ENCODE measurements at places on chromosomes 5 and 9.

DNA sequence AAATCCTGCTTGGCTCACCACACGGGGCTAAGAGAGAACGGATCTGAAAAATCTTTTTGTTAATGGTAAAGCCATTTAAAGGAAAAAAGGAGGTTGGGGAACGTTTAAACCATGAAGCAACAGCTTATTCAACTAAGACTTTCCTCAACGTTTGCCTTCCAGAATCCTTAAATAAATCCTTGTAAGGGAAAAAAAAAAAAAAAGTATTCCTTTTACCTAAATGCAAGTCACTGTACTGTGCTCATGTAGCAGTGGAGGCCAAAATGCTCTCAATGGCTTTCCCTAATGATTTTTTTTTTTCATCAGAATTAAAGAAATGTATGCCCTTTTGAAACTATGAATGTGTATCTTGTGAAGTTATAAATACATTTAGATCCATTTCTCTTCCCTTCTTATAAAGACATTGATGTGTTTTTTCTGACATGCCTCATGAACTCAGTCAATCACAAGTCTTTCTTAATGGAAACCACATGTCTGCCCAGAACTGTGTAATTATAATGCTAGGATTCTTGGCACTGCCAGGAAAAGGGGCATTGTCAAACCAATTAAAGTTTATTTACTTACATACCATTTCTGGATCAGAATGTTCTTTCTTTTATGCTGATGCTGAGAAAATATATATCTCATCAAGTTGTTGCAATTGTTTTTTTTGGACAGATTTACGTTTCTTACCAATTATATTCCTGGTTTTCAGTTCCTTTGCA, 107.5 kb downstream of the EBF1 start:
- DNase-seq, result no peak

DNA sequence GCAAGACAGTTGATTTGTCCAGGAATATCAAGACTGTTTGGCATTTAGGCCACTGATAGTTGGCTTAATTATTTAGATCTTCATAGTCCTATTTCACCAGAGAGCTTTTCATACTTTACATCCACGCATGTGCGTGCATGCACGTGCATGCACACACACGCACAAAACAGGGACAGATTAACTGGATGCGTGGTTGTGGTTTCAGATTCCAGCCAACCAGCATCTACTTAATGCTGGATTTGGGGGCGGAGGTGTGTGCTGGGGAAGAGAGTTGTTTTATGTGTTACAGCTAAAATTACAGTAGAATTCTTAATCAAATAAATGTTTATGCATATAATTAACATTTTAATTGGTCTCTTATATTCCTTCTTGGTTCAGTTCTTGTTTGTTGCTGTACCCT, 7.3 kb downstream of the RNF14 start:
- no peak for DNase-seq

GRCh38 chr9:13915591-13916301, 398.2 kb downstream of the NFIB start:
- DNase-seq, result no peak

GRCh38 chr5:170363671-170364070, 25.5 kb downstream of the KCNMB1 start:
- DNase-seq, result no peak

- DNase-seq, result no peak
Observed at GRCh38 chr9:128082151-128082550, 14.1 kb downstream of the SLC25A25 start.

GRCh38 chr5:90655423-90655822, 96.8 kb downstream of the ADGRV1 start:
- DNase-seq, result no peak

DNA sequence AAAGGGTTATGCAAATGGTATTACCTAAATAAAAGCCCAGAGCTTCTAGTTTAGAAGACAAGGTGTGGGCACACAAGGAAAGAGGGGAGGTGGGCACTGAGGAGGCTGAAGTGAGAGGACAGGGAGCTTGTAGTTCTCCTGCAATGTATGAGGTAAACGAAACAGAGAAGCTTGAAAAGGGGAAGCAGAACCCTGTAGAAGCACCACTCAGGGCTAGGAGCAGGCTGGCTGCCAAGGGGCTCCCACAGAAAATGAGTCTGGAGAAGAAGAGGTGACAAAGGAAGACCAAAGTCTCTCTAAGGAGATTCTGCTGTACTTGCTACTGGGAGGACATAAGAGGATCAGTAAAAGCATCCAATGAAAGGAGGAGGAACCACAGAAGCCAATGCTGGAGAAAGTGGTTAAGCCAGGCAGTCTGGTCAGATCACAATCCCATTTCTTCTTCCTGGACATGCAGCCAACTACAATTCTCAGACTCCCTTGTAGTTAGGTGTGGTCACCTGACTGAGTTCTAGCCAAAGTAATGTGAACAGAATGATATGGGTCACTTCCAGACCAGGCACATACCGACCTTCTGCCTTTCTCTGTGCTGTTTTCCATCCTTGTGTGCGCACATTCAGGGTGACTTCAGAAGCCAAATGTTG, 174.5 kb upstream of the MAP3K1 start:
- DNase-seq, result no peak

DNA sequence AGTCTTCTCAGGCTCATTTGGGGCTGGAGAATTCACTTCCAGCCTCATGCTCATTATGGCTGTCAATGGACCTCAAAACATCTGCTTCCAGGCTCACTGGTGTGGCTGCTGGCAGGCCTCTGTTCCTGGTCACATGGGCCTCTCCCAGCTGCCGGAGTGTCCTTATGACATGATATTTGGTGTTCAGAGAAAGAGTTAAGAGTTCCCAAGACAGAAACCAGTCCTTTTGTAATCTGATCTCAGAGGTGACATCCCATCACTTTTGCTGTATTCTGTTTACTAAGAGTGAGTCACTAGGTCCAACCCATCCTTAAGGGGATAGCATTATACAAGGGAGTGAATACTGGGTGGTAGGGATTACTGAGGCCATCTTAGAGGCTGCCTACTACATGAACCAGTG, 104.6 kb downstream of the CACNA1B start:
- DNase-seq, result no peak

GRCh38 chr9:24602693-24603352, 57.1 kb upstream of the IZUMO3 start:
- DNase-seq, result no peak

DNA sequence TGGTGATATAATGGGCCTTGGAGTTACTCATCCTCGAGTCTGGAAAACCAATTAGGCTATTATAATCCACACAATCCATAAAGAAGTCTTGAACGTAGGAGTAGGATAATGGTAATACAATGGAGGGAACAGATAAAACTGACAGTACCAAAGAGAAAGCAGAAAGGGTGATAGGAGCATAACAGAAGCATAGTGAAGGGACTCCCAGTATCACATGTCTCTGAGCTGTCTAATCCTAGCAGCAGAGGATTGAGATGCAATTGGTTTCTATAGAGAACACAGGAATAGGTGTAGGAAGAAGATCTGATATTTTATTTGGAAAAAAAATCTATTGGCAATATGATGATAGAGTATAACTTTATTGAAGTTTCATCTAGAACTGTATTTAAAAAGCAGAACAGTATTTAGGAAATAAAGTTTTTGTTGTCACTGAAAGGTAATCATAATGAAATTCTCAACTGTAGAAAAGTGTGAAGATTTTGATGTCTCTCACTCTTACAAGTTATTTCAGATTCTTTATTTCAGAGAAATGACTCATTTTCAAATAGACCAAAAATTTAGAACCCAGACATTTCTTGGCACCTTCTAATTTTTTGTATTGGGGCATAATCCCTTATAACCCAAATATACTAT, 25.4 kb downstream of the SRFBP1 start:
- no peak for DNase-seq

- DNase-seq, result no peak
Observed at GRCh38 chr5:159956074-159956473, 39.8 kb downstream of the ADRA1B start.

All from activated CD4-positive, alpha-beta T cell treated with anti-CD3 and anti-CD28 coated beads for 24 hours (primary cell).